ENCODE measurements at places on chromosomes 2 and 18.
A peak's percentile ranks its signal among the peaks of the same experiment; 100 is the strongest.

- DNase-seq, result no peak
Observed at GRCh38 chr2:64742678-64743077, 89.0 kb upstream of the SERTAD2 start.

GRCh38 chr2:63334910-63335309, 253.4 kb downstream of the WDPCP start:
- DNase-seq, result no peak

DNA sequence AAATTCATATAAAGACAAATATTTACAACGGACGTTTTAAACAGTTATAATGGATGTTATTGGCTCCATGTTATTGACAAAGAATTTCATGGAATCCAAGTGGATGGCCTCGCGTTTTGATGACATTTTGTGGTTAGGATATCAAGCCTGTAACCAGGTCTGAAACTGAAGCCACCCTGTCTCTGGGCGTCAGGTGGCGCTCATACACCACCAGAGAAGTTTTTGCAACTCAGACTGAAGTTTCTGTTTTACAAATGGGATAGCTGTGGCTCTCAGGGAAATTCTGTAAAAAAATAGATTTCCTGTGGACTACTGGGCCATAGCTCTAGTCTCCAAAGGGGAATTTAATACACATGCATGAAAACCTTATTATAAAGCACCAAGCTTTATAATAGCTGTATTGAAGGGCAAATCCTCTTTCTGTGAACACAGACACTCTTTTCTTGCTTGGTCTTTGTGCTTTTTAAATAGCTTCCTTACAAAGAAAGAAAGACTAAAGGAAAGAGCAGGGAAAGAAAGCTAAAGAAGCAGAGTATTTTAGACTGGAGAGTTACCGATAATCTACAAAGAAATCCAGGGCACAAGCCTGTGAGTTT, 86.7 kb downstream of the C18orf54 start:
- peak; percentile 6 for DNase-seq

GRCh38 chr2:226477221-226478108, 322.2 kb downstream of the IRS1 start:
- no peak for DNase-seq

DNA sequence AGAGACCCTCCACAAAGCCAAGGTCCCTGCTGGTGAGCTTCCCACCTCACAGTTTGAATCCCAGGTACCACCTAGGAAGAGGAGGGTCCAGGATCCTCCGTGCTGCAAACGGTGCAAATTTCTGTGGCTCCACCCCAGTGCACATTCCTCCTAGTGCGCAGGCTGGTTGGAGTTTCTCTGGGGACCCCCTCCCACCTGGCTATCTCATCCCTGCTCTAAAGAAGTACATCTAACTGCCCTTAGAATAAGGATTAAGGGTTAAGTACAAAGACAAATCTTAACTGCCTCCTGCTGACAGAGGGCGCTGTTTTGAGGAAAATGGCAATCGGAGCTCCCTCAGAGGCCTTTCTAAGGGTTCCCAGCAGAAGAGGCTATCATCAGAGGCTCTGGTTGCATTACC, 109.6 kb upstream of the FSIP2 start:
- DNase-seq, result no peak

- DNase-seq, result no peak
Observed at GRCh38 chr2:203751685-203752271, 45.3 kb downstream of the CD28 start.

GRCh38 chr2:177334940-177335543, 57.5 kb upstream of the AGPS start:
- no peak for DNase-seq

DNA sequence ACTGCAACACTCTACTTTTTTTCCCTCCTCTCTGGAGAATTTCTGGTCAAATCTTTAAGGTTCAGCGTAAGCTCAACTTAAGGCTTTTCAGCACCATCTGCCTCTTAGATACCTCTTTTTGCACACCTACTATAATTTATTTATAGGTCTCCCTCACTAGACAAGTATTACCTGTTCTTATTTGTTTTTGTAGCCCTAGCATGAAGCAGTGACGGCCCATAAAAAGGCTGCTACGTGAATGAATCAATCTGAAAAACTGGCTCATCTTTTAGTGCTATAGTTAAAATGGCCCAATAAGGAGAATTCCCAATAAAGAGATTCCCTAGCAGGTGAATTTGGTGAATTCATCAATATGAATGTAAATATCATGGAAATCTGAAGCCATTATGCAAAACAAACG, 6.5 kb downstream of the RNF149 start:
- no peak for DNase-seq

- DNase-seq, result peak; percentile 34
Observed at GRCh38 chr2:113248997-113249770, 29.5 kb downstream of the PAX8 start.

GRCh38 chr18:49227001-49227380, 233.5 kb downstream of the DYM start:
- no peak for DNase-seq

DNA sequence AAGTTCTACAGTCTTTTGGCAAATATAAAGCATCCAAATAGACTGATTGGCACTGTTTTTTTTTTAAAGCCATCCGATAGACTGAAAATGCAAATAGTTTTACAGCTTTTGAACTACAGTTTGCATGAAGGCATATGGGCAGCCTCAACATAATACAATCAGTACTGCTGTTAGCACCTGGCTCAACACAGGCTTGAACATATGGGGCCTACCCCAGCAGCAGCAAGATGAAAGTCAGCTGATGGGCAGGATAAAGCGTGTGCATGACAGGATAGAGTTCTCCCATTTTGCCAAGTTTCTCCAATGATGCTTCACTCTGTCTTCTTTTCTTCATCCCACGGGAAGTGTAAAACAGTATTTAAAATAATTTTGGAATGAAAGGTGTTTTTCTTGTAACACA, 1.3 kb upstream of the AKAIN1 start:
- DNase-seq, result no peak

GRCh38 chr18:73261243-73261642, 393.5 kb upstream of the NETO1 start:
- no peak for DNase-seq

DNA sequence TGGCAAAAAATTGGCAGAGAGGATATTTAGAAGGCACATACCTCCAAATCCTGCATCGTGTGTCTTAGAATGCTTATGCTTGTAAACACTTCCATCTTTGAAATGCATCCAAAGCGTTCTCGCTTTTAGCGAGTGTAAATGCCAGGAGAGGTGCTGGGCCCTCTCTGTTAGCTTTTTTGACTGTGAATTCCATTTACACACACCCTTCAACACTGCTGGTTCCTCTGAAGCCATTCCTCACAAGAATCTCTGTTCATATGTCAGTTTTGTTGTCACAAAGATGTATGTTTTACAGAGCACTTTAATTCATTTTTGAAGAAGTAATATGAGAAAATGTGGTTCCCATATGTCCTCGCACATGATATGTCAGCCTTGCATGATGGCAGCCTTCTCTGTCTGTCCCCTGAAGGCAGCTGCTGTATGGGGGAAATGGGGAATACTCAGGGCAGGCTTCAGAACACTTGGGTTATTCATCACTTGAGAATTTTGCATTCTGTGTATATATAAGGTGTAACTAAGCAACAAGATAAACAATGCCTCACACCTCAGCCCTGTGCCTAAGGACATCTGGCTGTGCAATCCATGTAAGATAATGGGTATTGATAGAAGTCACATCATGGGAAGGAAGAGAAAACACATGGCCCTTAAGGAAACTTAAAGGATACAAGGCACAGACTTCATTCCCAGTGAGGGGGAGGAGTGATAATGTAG, 52.3 kb downstream of the RAB27B start:
- no peak for DNase-seq

DNA sequence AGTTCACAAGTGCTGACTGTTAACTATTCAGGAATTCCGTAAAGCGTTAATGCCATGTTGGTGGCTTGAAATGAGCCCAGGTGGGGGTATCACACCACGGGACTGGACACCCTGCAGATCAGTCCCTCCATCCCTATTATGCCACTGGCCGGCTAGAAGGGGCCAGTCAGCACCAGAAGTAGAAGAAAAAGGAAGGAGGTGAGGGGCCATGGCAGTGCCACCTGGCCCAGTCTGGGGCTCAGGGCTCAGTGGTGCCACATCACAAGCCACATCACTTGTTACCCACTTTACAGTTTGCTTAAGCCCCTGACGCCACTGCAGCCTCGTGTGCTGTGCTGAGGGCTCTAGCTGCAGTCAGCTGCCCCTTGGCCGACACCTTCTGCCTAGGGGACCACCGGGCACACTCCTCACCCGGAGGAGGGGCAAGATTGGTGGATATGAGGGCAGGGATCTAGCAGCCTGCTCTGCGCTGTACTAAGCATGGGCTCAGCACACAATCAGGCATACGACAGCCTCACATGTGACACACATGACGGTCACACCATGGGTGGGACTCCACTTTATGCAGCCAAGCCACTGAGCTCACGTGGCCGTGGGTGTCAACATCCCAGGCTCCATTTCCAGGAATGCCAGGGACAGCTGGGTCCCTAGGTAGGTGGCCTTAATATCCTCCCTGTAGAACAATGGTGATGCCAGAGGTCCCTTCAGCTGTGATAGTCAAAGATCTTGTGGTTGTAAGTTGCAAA, 3.6 kb downstream of the LIMS2 start:
- DNase-seq, result no peak

- DNase-seq, result no peak
Observed at GRCh38 chr2:59339121-59339836, 1098.2 kb upstream of the FANCL start.

GRCh38 chr2:101741775-101742520, 44.4 kb downstream of the MAP4K4 start:
- no peak for DNase-seq

- no peak for DNase-seq
Observed at GRCh38 chr2:53884883-53885282, 25.1 kb upstream of the GPR75 start.

GRCh38 chr18:76855594-76855993, 33.2 kb downstream of the ZNF236 start:
- DNase-seq, result no peak

- no peak for DNase-seq
Observed at GRCh38 chr2:189466656-189467055, 25.4 kb downstream of the WDR75 start.

DNA sequence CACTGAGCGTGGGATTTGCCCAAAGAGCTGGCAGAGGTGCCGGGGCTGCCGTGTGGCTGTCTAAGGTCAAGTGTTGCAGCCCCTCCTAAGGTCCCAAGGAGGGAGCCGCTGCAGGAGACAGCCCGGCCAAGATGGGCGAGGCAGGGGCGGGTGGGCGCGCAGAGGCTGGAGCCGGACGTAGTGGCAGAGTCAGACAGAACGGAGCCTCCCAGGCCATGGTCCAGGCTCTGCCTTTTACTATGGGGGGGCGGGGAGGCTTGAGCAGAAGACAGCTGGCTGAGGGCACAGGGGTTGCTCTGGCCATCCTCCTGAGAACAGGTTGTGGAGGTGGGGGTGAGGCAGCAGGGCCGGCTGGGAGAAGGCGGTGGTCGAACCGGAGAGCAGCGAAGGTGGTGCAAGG, 27.5 kb upstream of the PRLH start:
- no peak for DNase-seq

- DNase-seq, result no peak
Observed at GRCh38 chr2:30393510-30393909, 53.5 kb upstream of the LCLAT1 start.

GRCh38 chr2:204312105-204312504, 233.2 kb upstream of the PARD3B start:
- DNase-seq, result no peak

GRCh38 chr2:39140322-39140847, 19.5 kb upstream of the SOS1 start:
- DNase-seq, result no peak

- DNase-seq, result no peak
Observed at GRCh38 chr2:137521653-137522619, 442.3 kb upstream of the HNMT start.

DNA sequence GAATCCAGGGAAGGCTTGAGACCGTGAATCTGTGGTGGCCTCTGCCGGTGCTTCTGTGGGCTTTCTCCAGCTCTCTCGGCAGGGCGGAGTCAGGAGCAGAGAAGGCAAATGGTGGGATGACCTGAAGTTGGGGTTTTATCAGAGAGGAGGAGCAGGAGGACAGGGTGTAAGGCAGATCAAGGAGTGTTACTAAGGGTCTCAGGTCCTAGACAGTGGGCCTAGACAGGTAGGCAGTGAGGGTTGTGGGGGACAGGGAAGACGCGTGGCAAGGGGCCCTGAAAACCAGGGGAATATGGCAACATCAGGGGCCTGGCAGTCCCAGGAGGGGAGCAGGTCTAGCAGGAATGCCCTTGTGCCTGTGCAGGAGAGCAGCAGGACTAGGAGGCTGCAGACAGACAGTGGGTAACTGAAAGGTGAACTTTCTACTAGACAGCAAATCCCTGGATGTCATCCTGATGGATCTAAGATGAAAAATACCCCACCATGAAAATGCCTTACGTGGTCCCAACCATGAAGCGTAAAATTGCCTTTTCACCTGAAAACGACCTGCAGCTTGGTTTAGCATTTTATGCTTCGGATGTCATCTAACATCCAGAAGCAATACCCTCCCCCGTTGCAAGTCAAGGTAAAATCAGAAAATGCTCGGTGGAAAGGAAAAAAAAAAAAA, 42.1 kb downstream of the SRSF7 start:
- no peak for DNase-seq

DNA sequence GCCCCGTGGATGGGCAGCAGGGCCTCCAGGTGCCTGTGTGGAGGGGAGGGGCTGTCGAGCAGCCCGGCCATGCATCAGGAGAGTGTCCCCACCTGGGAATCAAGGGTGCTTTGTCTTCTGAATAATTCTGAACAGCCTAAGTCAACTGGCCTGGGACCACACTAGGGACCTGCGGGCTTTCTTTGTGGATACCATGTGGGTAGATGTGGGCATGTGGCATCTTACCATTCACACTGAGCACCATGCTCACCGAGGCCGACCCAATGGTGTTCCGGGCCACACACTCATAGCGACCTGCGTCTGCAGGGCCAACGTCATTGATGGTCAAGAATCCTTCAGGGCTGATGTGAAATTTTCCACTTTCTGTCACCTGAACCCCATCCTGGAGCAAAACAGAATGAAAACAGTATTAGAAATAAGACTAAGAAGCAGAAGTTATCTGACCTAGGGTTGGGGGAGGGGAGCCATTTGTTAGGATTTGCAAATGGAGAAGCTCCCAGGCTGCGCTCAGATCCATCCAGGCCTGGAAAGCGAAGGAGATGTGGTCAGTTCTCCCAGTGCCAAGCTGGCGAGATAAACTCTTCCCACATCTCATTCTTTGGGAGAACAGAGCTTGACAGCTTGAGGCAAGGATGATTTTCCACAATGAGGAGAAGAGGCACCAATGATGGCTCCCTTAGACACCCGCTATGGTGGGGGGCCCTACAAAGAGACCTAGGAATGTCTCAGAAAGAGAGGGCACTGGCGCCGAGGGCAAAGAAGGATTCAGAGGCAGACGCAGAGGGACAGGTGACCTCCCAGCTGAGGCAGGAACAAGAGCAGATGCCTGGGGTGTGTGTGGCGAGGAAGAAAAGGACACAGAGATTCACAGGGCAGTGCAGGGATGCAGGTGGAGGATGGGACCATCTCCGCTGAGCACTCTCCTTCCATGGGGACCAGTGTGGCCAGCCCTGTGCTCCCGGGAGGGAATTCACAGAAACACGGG, 83.4 kb downstream of the PXDN start:
- DNase-seq, result no peak

Data from stimulated activated CD8-positive, alpha-beta memory T cell treated with anti-CD3 and anti-CD28 coated beads, Interleukin-15, amount 100 ng/mL, for 48 hours (primary cell).